Left kidney (tissue), 8 donors: ENCODE measurements at places on chromosomes 11 and 22. TPM values are rescaled to one million over a fixed set of nuclear protein-coding genes. Genes with fewer than 3 reads are reported as not detected.

- no peak for DNase-seq
Observed at GRCh38 chr11:92557879-92558278, 333.3 kb downstream of the FAT3 start.

- DNase-seq = no peak
Observed at GRCh38 chr11:71223671-71224660, 28.4 kb downstream of the SHANK2 start.

DNA sequence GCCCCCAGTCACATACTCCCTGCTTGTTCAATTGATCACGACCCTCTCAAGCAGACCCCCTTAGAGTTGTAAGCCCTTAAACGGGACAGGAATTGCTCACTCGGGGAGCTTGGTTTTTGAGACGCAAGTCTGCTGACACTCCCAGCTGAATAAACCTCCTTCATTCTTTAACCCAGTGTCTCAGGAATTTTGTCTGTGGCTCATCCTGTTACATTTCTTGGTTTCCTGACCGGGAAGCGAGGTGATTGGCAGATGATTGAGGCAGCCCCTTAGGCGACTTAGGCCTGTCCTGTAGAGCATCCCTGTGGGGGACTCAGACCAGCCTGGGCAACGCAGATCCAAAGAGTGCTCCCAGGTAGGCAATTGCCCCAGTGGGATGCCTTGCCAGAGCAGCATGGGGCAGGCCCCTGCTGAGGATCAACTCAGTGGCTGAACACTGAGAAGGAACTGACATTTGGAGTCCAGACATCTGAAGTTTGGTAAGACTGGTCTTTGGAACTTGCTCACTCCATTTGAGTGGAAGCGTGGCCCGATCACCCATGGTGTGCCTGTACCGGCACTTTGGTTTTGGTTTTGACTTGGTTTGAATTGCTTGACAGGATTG, 51.5 kb downstream of the NEU3 start:
- no peak for DNase-seq

- DNase-seq = no peak
Observed at GRCh38 chr22:47645450-47645914, 883.0 kb downstream of the TBC1D22A start.

CRYBB3 gene
- polyA plus RNA-seq = 0.27 TPM
